Pancreas (tissue), 10 donors: ENCODE measurements at places on chromosomes 7 and 10. TPM values are rescaled to one million over a fixed set of nuclear protein-coding genes. Genes with fewer than 3 reads are reported as not detected.

DNA sequence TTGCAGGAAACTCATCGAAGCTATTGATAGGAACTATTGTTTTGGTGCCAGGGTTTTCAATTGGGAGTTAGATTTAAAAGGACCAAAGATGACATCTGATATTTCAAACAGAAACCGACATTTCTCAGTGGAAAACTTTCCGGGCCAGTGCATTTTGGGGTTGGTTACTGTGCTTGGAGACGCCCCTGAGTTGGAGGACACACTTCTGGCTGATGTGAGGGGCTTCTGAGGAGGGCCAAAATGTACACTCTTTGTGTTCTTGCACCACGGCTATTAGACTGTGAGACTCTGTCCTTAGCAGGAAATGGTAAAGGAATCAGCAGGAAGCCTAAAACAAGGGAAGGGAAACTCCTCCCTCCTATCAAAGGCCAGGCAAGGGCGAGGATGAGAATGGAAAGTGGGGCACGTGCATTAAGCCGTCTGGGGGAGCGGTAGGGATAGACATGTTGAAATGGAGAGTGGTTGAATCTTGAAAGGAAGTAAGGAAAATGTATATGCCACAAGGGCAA is 1.8 kb upstream of the SRGN start:
- DNase-seq: no peak

GRCh38 chr10:48520594-48520993 is 84.3 kb downstream of the ARHGAP22 start:
- DNase-seq: no peak

- no peak for DNase-seq
These were observed 49.4 kb upstream of the LRRN3 start for GRCh38 chr7:111041577-111041976.

DNA sequence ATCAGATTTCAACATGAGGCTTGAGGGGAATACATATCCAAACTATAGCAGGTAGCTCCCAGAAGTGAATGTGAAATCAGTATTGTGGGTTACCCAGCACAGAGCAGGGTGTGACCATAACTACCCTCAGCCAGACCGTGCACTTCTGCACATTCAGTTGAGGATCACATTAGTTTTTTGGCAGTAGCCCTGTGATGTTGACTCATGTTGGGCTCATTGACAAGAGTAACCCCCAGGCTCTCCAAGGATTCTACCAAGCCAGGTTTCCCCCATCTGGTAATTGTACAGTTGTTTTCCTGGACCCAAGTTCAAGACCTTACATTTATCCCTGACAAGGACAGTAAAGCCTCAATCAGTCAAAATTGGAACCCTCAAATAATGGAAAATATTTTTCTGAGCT is 11.7 kb upstream of the CPA4 start:
- no peak for DNase-seq

- DNase-seq: no peak
These were observed 28.1 kb upstream of the KIF5B start for GRCh38 chr10:32084185-32084851.

DNA sequence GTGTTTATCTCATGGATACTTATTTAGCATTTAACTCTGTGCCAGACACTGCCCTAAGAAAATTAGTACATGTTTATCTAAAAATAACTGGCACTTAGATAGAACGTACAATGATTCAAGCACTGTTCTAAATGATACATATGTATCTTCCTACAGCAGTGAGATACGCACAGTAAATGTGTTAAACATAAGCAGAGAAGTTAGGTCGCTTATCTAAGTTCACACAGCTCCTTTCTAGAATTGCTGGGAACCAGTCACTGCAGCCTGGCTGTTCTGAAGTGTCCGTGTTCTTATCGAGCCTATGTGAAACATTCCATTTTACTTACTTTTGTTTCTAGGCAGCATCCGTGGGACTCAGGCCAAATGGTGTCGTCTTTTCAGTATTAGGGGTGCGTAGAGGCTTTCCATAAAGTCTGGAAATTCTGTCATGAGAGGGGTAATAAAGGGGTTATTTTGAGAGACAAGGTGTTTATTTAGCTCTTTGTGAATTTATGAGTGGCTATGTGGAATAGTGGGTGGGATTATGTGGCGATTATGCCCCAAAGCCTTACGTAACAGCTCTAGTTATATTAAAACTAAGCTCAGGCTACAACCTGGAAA is 186.9 kb downstream of the SND1 start:
- no peak for DNase-seq

OGDH gene
- total RNA-seq: 32.7 TPM

DNA sequence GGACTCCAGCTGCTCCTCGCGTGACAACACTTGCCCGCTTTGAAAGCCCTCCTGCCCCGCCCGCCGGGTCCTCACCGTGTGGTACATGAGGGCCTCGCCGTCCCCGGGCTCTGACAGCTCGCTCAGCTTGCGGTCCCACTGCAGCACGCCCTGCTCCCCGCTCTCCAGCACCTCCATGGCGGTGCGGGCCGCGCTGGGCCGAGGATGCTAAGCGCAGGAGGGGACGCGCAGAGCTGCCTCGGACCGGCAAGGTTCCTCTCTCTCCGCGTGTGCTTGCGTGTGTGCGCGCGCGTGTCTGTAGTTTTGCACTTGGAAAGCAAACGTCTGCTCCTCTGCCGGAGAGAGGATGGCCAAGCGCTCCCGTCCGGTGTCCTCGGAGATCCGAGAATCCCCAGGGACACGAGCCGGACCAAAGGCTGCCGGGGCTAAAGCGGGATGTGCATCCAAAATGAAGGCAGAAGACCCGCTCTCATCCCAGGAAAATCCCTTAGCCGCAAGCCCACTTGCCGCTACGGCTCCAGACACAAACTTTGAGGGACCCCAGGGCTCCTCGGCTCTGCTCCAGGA is at the start of gene CREB3L2:
TSS of gene CREB3L2 (minus strand) at position 558 of the 567 bp plus-strand sequence. CDS start at position 177, 381 bp downstream.
- DNase-seq: peak; percentile 89

NEURL1 gene
- 19.2 TPM for total RNA-seq
